K562 (cell line): ENCODE measurements at places on chromosomes 4 and X. TPM values are rescaled to one million over a fixed set of nuclear protein-coding genes. Genes with fewer than 3 reads are reported as not detected.

- no peak overlapping the region for H3K27ac ChIP-seq
- no peak for DNase-seq
- no peaks in the 10 kb centered on the region for H3K36me3 ChIP-seq
- no peaks in the 10 kb centered on the region for H3K4me1 ChIP-seq
- no peaks in the 10 kb centered on the region for H3K27me3 ChIP-seq
These were observed 52.9 kb upstream of the NYX start for GRCh38 chrX:41394293-41394692.

- no peaks in the 10 kb centered on the region for H3K4me1 ChIP-seq
- H3K27me3 ChIP-seq = peaks cover 9% of the 10 kb centered on the region
- no peak overlapping the region for H3K27ac ChIP-seq
- H3K36me3 ChIP-seq = no peaks in the 10 kb centered on the region
These were observed 17.3 kb upstream of the F11 start for GRCh38 chr4:186248643-186249042.

BEX1 gene
- polyA plus RNA-seq = not detected in 2 replicates

- H3K4me1 ChIP-seq = no peaks in the 10 kb centered on the region
- no peak overlapping the region for H3K4me3 ChIP-seq
- no peak for DNase-seq
These were observed 32.5 kb downstream of the MEPE start for GRCh38 chr4:87865288-87865687.

DNA sequence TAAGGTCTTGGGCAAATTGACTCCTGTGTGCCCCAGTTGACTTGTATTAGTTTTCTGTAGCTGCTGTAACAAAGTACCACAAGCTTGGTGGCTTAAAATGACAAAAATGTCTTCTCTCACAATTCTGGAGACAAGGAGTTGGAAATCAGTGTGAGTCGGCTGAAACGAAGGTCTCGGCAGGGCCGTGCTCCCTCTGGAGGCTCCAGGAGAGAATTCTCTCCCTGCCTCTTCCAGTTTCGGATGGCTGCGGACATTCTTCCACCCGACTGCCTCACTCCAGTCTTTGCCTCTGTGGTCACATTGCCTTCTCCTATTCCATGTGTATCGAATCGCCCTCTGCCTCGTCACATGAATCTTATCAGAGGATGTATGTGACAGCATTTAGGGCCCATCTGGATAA lies 66.0 kb upstream of the PHOX2B start:
- H3K4me3 ChIP-seq = no peak overlapping the region
- DNase-seq = no peak
- H3K36me3 ChIP-seq = no peaks in the 10 kb centered on the region
- no peaks in the 10 kb centered on the region for H3K27me3 ChIP-seq

- no peak overlapping the region for H3K4me3 ChIP-seq
- DNase-seq = peak; percentile 44
- H3K27ac ChIP-seq = no peak overlapping the region
- H3K36me3 ChIP-seq = peaks cover 5% of the 10 kb centered on the region; the same call in 2 of the 3 replicates
These were observed 63.7 kb downstream of the SEC24D start for GRCh38 chr4:118772081-118772766.

DNA sequence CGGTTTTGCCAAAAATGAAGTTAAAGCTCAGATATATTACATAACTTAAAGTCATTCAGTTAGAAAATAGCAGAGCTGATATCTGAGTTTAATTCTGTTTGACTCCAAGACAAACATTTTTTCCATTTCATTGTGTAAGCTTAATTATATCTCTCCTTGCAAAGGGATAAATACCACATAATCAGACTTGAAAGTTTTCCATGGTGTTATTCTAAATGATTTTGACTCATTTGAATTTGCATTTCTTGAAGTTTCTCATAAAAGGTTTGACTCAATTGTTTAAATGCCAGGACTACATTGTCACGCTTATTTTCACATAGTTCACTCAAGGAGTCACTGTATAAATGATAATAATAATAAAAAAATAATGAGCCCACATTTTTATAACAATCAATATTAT lies 39.4 kb upstream of the DDX60 start:
- no peak overlapping the region for H3K4me3 ChIP-seq
- H3K36me3 ChIP-seq = no peaks in the 10 kb centered on the region
- no peaks in the 10 kb centered on the region for H3K27me3 ChIP-seq
- no peak overlapping the region for H3K27ac ChIP-seq
- no peak for DNase-seq

- no peaks in the 10 kb centered on the region for H3K4me1 ChIP-seq
- H3K27me3 ChIP-seq = no peaks in the 10 kb centered on the region
- H3K36me3 ChIP-seq = no peaks in the 10 kb centered on the region
- H3K27ac ChIP-seq = no peak overlapping the region
- DNase-seq = no peak
- no peak overlapping the region for H3K4me3 ChIP-seq
These were observed 15.9 kb downstream of the SPACA5 start for GRCh38 chrX:48022738-48023137.
